ENCODE measurements at places on chromosomes 5 and 9. TPM values are rescaled to one million over a fixed set of nuclear protein-coding genes. Genes with fewer than 3 reads are reported as not detected.

The ARID3C gene
- total RNA-seq = not detected

The RANBP3L gene
- total RNA-seq = 0.47 TPM

The FGF18 gene
- 30.4 TPM for total RNA-seq

The IFNK gene
- not detected for total RNA-seq

The ESM1 gene
- total RNA-seq = 1.2 TPM

Data from left ventricle myocardium inferior (tissue), 1 donor.